ENCODE measurements at places on chromosomes 2 and 18. TPM values are rescaled to one million over a fixed set of nuclear protein-coding genes. Genes with fewer than 3 reads are reported as not detected.

The TMEM87B gene
- total RNA-seq, result 38.3 TPM

DNA sequence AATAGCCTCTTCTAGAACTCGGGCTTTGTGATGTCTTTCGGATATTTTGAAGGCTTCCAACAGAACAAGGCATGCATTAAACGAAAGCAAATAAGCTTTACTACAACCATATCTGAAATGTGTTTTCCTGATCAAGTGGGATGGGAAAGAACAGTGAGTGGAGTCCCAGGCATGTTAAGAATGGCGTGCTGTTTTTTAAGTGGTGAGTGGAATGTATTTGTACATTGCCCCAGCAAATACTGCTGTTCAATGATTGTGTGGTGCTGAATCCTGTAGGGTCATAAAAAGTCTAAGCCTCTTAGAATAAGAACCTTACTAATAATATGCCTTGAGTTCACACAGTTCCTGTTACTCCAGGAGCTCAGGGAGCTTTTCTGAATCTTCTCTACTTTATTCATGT is 52.5 kb downstream of the POMC start:
- no peak for DNase-seq

DNA sequence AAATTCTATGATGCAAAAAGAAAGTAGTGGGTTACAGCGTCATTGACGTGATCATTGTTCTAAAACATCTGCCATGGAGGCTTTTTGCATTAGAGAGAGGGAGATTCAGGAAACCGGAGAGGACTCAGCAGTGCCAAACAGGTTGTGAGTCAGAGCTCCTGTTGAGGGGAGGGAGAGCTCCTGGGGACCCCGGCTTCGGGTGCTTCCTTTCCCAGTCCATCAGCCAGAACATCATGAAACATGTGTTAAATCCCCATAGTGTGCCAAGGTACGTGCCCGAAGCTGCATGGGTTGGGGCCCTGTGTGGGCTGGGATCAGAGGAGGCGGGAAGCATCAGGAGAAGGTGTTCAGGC is 791 bp upstream of the CYRIA start:
- no peak for DNase-seq

GRCh38 chr18:52341103-52341432 is 1.1 kb downstream of the DCC start:
- DNase-seq, result no peak

GRCh38 chr2:217510771-217511291 is 492.0 kb downstream of the TNS1 start:
- peak; percentile 56 for DNase-seq

DNA sequence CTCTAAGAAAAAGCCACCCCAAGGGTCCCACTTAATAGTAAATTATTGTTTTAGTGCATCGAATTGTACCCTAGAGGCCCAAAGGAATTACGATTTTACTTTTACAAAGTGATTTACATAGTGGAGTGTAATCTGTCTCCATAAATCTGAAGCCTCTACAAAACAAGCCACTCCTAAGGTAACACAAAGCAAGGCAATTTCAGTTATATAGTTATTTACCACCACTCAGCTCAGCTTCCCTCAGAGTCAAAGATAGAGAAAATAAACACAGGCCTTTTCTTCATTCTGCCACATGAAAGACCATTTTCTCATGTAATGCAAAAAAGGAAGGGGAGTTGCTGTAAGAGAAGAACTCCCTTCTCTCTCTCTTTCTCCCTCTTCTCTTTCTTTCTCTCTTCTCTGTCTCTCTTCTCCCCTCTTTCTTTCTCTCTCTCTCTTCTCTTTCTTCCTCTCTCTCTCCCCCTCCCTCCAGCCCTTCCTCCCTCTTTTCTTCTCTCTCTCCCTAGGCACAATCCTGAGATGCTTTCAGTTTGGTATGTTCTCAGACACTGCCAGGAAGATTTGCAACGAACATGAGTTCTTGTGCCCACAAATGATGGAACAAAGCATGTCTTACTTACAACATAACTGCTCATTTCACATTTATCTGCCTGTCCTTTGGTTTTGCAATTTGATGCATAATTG is 264.5 kb downstream of the BCL2 start:
- DNase-seq, result no peak
